ENCODE measurements at places on chromosomes 11 and 22.

GRCh38 chr11:8032576-8033304 lies 45.6 kb downstream of the EIF3F start:
- no peak for DNase-seq

DNA sequence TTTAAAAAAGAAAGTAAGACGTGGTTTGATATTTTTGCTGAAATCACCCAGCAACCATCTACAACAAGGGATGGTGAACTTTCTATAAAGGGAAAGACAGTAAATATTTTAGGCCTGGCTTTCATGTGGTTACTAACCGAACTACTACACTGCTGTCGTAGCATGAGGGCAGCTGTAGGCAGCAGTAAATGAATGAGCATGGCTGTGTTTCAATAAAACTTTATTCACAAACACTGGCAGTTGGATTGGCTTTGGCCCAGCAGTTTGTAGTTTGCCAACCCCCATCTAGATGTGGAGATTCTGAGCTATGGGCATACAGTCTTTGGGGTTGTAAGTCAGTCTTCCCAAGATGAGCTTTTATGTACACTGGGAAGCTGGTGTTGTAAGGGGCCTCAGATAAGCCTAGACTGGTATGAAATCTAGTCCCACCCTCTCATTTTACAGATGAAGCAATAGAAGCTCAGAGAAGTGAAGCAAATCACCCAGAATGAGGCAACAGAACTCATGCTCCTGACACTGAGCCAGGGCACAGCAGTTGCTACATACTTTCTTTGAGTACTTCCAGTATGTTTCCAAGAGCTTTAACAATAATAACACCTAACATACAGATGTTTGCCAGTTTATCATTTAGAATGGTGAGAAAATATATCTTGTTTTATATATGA lies 204.4 kb downstream of the ADAMTS15 start:
- DNase-seq = no peak

- no peak for DNase-seq
Observed at GRCh38 chr22:39209756-39210155, 35.0 kb downstream of the PDGFB start.

- no peak for DNase-seq
Observed at GRCh38 chr11:115941481-115941993, 437.3 kb upstream of the CADM1 start.

DNA sequence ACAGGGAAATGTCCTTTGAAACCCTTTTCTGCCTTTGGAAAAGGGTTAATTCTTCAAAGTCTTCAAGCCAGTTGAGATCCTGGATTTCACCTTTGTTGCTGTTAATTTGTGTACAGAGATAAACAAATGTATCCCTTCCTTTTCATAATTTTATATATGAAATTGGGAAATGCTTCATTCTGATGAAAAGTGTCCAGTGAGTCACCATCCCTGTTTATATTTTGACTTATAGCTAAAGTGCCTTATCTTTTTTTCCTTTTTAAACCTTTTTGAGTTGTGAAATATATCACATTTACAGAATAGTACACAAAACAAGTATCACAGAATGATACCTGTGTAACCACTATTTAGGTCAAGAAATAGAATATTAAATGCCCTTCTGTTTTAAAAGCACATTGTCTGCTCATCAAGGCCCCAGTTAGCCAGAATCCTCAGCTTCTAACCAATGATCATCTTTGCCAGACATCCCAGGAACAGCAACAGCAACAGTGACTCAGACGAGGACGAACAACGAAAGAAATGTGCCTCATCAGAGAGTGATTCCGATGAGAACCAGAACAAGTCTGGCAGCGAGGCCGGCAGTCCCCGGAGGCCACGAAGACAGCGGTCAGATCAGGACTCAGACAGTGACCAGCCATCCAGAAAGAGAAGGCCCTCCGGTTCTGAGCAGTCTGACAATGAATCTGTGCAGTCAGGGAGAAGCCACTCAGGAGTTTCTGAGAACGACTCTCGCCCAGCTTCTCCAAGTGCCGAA lies 27.3 kb downstream of the CTR9 start:
- no peak for DNase-seq
